ENCODE measurements at places on chromosomes 6 and 20.
A peak's percentile ranks its signal among the peaks of the same experiment; 100 is the strongest.

DNA sequence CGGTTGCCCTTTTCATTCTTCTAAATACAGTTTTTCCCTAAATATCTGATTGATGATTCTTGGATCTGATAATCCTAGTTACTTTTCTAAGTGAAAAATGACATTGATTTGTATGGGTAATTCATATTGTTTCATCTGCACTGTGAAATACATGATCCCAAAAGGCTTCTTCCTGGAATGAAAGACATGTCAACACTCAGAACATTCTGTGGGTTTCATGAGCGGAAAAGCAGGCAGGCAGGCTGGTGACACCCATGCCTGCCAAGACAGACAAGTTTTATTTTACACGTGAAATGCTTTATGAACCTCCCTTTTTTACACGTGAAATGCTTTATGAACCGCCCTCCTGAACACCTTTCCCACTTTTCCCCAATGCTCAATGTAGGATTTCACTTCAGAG, 105.0 kb downstream of the PRKN start:
- no peaks in the 10 kb centered on the region for H3K27me3 ChIP-seq
- H3K4me1 ChIP-seq, result no peaks in the 10 kb centered on the region
- no peaks in the 10 kb centered on the region for H3K36me3 ChIP-seq
- no peak for ATAC-seq
- no peak overlapping the region for H3K27ac ChIP-seq
- H3K4me3 ChIP-seq, result no peak overlapping the region

DNA sequence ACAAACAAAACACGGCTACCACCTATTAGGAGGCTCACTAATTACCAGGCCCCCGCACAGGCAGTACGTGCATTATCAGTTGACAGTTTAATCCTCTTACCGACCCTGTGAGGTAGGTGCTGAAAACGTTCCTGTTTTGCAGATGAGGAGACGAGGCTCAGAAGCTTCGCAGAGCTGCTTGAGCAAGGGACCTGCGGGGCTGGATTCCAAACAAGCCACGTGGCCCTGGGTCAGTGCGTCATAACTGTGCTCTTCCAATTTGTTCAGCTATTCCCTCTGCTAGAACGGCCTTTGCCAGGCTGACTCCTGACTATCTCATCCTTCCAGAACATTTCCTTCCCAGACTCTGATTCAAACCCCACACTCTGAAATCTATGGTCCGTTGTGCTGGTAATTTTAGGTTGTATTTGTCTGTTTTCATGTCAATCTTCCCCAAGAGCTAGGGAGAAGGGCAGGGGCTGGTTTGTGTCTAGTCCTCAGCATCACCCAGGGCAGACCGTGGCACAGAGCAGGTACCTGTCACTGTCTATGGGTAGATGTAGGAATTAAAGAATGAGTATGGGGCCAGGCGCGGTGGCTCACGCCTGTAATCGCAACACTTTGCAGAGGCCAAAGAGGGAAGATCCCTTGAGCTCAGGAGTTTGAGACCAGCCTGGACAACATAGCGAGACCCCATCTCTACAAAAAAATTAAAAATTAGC, 28.8 kb upstream of the TLDC2 start:
- no peak for ATAC-seq
- no peaks in the 10 kb centered on the region for H3K27me3 ChIP-seq
- peaks cover 92% of the 10 kb centered on the region for H3K4me1 ChIP-seq
- peak overlapping the region; percentile 100 for H3K27ac ChIP-seq
- H3K4me3 ChIP-seq, result no peak overlapping the region

- H3K4me3 ChIP-seq, result no peak overlapping the region
- H3K4me1 ChIP-seq, result peaks cover 7% of the 10 kb centered on the region
- H3K27ac ChIP-seq, result no peak overlapping the region
- H3K36me3 ChIP-seq, result no peaks in the 10 kb centered on the region
Measured at GRCh38 chr6:145086197-145086596, 649.1 kb downstream of the EPM2A start.

DNA sequence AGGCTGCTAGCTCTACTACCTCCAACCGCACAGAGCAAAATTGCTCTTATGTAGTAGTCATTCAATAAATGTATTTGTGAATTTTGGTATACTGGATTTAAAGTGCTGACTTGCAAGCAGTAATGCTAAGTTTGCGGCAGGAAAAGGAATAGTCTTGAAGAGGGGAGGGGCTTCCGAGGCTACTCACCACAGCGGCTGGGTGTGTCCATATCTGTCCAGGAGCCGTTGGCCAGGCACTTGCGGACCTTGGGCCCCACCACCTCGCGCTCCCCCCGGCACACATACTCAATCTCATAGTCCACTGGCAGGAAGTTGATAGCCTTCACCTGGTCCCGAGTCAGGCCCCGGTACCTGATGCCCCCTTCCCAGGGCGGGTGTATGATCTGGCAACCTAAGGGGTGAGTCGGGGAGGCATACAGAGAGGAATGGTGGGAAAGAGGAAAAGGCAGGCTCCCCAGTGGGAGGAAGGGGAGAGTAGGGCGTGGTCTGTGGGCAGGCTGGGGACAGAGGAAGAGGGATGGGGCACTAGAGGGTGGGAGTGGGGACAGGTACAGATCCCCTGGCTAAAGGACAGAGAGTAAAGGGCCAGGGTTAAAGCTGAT, 1.7 kb downstream of the GABBR1 start:
- H3K27ac ChIP-seq, result peak overlapping the region; percentile 56
- H3K4me1 ChIP-seq, result peaks cover 65% of the 10 kb centered on the region
- no peak for ATAC-seq
- H3K27me3 ChIP-seq, result no peaks in the 10 kb centered on the region
- H3K4me3 ChIP-seq, result peak overlapping the region; percentile 82
- no peaks in the 10 kb centered on the region for H3K36me3 ChIP-seq

DNA sequence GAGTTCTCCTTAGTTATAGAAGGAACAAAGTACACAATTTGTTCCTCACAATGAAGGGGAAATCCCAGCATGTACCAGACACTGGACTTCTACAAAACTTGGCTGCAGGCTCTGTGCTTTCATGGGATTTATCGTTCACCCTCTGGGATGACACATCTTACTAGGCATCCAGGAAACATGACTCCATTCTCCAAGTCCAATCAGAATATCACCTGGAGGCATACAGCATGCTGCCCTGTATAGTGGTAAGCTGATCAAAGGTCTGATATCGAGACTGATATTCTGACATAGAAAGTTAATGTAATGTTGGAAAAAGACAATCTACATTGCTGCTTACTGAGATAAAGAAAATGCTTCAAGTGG, 6.7 kb downstream of the RWDD2A start:
- ATAC-seq, result no peak
- peaks cover 11% of the 10 kb centered on the region for H3K4me1 ChIP-seq
- no peak overlapping the region for H3K4me3 ChIP-seq

- no peak overlapping the region for H3K27ac ChIP-seq
- no peaks in the 10 kb centered on the region for H3K36me3 ChIP-seq
- no peaks in the 10 kb centered on the region for H3K4me1 ChIP-seq
- ATAC-seq, result no peak
- no peaks in the 10 kb centered on the region for H3K27me3 ChIP-seq
- no peak overlapping the region for H3K4me3 ChIP-seq
Measured at GRCh38 chr20:22489626-22490286, 94.6 kb downstream of the FOXA2 start.

GRCh38 chr20:16472045-16472872, 101.0 kb downstream of the KIF16B start:
- no peaks in the 10 kb centered on the region for H3K27me3 ChIP-seq
- peak overlapping the region; percentile 15 for H3K27ac ChIP-seq
- ATAC-seq, result no peak
- H3K4me1 ChIP-seq, result no peaks in the 10 kb centered on the region
- H3K4me3 ChIP-seq, result no peak overlapping the region

DNA sequence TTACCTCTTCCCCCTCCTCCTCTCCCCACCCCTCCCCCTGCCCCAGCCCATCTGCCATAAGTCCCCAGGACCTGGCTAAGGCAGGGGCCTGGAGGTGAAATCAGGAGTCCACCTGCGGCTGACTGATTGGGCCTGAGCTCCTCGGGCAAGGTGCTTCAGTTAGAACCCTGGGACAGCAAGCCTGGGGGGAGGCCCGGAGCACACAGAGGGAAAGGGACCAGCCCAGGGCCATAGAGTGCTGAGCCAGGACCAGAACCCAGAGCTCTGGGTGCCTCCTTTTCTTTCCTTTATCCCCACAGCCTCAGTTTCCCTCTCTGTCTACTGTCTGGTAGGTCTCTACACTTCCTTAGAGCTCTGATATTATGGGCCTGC, 35.7 kb upstream of the VEGFA start:
- ATAC-seq, result no peak
- H3K36me3 ChIP-seq, result peaks cover 21% of the 10 kb centered on the region
- H3K27me3 ChIP-seq, result no peaks in the 10 kb centered on the region
- H3K27ac ChIP-seq, result peak overlapping the region; percentile 61
- H3K4me1 ChIP-seq, result peaks cover 26% of the 10 kb centered on the region

DNA sequence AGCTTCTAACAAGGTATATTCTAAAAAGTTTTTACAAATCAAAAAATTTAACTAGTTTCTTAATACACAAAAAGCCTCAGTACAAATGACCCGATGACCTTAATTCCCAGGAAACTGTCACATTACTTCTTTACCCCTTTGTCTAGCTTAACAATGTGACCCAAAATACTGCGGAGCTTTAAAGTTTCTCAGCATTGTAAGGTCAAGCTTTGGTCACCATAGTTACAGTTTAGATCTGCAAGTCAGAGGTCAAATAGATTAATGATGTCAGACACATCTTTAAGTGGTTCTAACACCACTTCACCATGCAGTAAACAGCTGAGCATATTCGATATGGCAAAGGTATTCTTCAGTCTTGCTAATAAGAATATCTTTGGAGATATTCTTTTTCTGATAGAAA, 36.8 kb upstream of the FLRT3 start:
- H3K4me3 ChIP-seq, result no peak overlapping the region
- H3K27me3 ChIP-seq, result no peaks in the 10 kb centered on the region
- no peak for ATAC-seq
- H3K36me3 ChIP-seq, result no peaks in the 10 kb centered on the region
- H3K27ac ChIP-seq, result no peak overlapping the region

GRCh38 chr6:4820704-4821276, 44.6 kb downstream of the CDYL start:
- H3K4me3 ChIP-seq, result no peak overlapping the region
- H3K4me1 ChIP-seq, result peaks cover 52% of the 10 kb centered on the region
- H3K27me3 ChIP-seq, result no peaks in the 10 kb centered on the region
- H3K27ac ChIP-seq, result no peak overlapping the region
- ATAC-seq, result no peak
- H3K36me3 ChIP-seq, result peaks cover 17% of the 10 kb centered on the region

- H3K27ac ChIP-seq, result no peak overlapping the region
- H3K36me3 ChIP-seq, result no peaks in the 10 kb centered on the region
- no peaks in the 10 kb centered on the region for H3K4me1 ChIP-seq
- ATAC-seq, result no peak
- H3K4me3 ChIP-seq, result no peak overlapping the region
- no peaks in the 10 kb centered on the region for H3K27me3 ChIP-seq
Measured at GRCh38 chr20:13930281-13930680, 60.1 kb downstream of the SEL1L2 start.

GRCh38 chr6:50974319-50974718, 155.6 kb downstream of the TFAP2B start:
- no peak for ATAC-seq
- no peaks in the 10 kb centered on the region for H3K4me1 ChIP-seq
- no peaks in the 10 kb centered on the region for H3K27me3 ChIP-seq
- no peaks in the 10 kb centered on the region for H3K36me3 ChIP-seq

GRCh38 chr6:29552512-29553051, 7.0 kb downstream of the UBD start:
- H3K4me3 ChIP-seq, result peak overlapping the region; percentile 83
- H3K36me3 ChIP-seq, result no peaks in the 10 kb centered on the region
- ATAC-seq, result peak; percentile 87
- H3K27me3 ChIP-seq, result peaks cover 60% of the 10 kb centered on the region

- no peak overlapping the region for H3K4me3 ChIP-seq
- H3K27ac ChIP-seq, result no peak overlapping the region
- no peaks in the 10 kb centered on the region for H3K4me1 ChIP-seq
- no peaks in the 10 kb centered on the region for H3K27me3 ChIP-seq
Measured at GRCh38 chr20:23234311-23235078, 116.1 kb upstream of the NXT1 start.

GRCh38 chr20:17226410-17227218, at the start of gene PCSK2:
PCSK2 (plus strand) TSS chr20:17227040; CDS start chr20:17227306, 266 bp downstream.
- ATAC-seq, result no peak
- H3K36me3 ChIP-seq, result no peaks in the 10 kb centered on the region
- no peak within 1 kb of the TSS for H3K4me3 ChIP-seq
- H3K4me1 ChIP-seq, result peaks cover 7% of the 10 kb centered on the region
- H3K27ac ChIP-seq, result no peak within 1 kb of the TSS

DNA sequence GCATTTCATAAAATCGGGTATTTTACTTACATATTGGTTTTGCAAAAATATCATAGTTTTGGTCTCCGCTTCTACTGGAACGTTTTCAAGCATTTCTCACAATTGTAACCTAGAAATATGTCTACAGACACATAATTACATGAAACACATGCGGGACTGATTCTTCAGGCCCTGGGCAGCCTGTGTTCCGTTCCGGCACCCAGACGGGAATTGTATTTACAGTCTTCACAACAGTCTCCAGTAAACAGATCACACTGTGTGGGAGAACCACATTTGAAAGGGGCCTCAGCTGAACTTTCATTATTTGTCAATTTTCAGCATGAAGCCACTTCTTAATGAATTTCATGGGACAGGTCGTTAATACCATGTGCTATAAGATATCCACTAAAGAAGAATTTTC, 196.9 kb downstream of the DST start:
- no peaks in the 10 kb centered on the region for H3K4me1 ChIP-seq
- H3K27me3 ChIP-seq, result no peaks in the 10 kb centered on the region
- no peak for ATAC-seq
- no peaks in the 10 kb centered on the region for H3K36me3 ChIP-seq
- H3K27ac ChIP-seq, result no peak overlapping the region
- H3K4me3 ChIP-seq, result no peak overlapping the region

DNA sequence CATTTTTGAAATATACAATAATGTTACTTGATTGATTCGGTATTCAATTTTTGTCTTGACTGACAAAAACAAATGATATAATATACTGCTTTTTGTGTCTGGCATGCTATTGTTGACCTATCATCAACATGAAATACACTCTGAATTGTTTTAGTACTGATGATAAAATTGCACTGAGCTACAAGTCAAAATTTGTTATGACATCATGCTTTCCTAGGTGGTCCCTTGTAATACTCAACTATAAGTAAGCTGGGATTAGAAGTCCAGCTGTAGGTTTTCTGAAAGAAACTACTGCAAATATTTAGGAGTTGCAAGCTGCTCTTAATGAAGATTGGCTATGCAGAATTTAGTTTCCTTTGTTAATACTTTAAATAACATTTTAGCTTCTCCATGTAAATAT, 7.9 kb upstream of the VNN2 start:
- H3K36me3 ChIP-seq, result peaks cover 16% of the 10 kb centered on the region
- no peak overlapping the region for H3K4me3 ChIP-seq
- no peak for ATAC-seq
- H3K27me3 ChIP-seq, result no peaks in the 10 kb centered on the region
- H3K4me1 ChIP-seq, result peaks cover 24% of the 10 kb centered on the region

DNA sequence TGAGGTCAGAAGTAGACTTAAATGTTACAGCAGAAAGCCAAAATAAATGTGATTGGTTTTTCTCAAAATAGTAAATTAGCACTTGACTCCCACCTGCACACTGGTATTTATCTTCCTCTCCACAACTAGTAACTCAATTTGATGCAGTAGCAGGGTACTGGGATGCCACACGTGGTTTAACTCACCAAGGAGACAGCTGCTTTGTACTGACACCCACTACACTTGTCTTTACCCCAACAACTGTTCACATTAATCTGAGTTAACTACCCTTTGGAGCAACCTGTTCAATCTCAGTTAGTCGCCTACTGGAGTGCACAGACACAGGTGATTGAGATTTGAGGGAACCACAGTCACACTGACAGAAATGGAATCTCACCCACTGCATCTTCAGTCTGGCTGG, 242.1 kb downstream of the PRKN start:
- ATAC-seq, result no peak
- H3K27ac ChIP-seq, result no peak overlapping the region
- H3K4me3 ChIP-seq, result no peak overlapping the region
- no peaks in the 10 kb centered on the region for H3K27me3 ChIP-seq
